ENCODE measurements at places on chromosomes 6 and 20.

DNA sequence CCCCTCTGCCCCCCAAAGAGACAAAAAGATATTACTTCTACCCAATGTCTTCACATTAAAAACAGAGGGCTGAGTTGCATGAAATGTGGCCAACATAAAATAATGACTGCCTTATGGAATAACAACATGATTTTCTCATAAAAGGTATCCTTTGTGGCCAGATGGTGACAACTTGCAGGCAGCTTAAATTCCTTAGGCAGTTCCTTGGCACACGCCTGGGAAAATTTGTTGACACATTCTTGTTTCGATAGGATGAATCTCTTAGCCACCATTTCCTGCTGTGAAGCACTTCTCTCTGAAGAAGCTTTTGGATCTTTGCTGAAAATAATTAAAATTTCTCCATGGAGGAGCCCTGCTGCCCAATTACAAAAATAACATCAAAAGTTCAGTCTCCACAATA is 109.0 kb upstream of the COL21A1 start:
- DNase-seq: no peak

- DNase-seq: no peak
These were observed 43.5 kb upstream of the TIAM2 start for GRCh38 chr6:154951345-154952200.

DNA sequence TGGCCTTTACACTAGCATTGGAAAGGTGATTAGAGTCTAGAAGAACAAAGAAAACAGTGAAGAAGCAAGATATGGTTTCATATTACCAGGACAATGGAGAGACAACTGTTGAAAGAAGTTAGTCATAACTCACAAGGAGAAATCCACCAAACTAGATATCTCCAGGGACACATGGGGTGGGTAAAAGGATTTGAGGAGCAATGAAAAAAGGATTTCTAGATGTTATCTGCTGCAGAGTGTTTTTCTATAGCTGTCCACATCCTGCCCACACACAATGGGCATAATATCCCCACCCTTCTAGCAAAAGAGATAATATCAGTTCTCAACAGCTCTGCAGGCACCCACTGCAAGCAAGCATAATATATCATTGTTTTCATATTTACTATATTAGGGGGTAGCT is 303.1 kb downstream of the HAO1 start:
- no peak for DNase-seq

DNA sequence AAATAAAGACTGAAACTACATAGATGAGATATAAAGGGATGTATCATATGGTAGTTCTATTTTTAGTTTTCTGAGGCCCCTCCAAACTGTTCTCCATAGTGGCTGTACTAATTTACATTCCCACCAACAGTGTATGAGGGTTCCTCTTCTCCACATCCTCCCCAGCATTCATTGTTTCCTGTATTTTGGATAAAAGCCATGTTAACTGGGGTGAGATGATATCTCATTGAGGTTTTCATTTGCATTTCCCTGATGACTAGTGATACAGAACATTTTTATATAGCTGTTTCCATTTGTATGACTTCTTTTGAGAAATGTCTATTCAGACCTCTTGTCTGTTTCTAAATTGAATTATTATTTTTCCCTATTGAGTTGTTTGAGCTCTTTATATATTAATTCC is 229.3 kb downstream of the RFPL4B start:
- no peak for DNase-seq

DNA sequence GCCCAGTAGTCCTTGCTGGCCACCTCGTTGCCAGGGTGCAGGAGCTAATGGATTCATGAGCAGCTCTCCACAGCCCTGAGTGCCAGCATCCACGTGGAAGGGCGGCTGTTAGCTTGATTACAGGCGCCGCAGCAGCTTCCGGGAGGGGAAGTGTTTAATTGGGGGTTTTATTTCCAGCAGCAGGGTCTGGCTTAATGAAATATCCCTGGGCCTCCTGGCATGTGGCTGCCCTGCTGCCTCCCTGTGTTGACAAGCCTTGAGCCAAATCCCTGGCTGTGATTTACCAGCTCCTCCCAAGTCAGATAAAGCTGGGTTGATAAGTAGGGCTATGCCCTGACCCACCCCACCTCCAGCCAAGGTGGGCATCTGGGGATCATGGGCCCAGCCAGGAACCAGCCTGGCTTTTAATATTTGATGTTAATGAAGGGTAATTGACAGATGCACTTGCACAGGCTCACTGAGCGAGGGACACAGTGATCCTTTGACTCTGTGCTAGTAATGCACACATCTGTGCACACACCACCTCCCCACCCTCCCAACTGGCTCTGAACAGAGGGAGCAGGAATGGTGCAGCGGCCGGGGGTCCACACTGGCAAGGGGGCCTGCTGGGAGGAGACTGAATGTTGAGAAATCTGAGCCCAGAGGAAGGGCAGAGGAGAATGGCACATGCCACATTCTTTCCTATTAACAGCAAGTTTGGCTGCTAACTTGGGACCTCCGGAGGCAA is 13.6 kb downstream of the GLP1R start:
- no peak for DNase-seq

DNA sequence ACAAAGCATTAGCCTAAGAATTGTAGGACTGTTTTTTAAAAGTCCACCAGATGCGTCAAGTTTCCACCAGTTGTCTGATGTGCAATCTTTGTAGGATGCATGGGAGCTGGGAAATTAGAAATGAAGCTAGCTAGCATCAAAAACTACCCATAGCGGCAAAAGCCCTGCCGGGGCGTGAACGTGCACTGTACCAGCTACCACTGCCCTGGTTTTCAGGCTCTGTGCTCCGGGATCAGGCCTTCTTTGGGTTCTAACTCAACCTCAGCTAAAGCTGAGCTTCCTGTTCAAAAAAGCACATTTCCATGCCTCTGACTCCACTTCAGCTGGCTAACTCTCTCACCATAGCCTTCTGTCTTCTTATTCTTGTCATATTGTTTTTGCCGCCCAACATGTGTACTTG is 26.9 kb upstream of the FUCA2 start:
- DNase-seq: no peak

- no peak for DNase-seq
These were observed 164.9 kb upstream of the RREB1 start for GRCh38 chr6:6942831-6943230.

DNA sequence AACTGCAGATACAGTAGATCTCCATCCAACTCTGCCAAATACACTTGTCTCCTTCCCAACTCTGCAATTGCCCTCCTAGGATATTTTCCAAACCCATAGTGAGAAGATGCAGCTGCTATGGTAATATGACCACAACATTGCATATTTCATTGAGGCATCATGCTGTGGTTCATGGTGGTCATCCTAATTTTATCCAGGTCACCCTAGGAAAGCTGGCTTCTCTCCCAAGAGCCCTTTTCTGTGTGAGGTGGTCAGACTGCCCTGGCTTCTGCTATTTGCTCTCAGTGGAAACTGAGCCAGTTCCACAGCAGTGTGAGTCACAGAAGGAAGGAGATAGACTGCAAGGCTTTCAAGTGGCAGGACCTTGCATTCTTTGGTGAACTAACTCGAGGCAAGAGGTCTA is 5.5 kb downstream of the OGFRL1 start:
- no peak for DNase-seq

DNA sequence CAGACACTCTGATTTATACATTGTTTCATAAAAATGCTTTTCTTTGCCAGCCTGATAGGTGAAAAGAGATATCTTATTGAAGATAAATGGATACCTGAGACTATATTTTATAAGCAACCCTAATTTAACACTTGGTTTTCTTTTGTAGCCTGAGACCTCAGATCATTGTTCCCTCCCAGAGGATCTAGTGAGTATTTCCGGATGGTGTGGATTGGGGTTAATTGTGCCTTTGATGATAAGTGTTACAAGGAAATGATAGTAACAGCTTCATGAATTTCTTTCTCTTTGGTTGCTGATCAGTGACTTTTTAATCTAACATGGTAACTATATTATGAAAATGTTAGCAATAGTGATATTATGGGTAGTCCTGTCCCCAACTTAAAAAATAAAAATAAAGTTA is 30.4 kb downstream of the KDM1B start:
- DNase-seq: no peak

GRCh38 chr6:132464538-132465256 is 48.2 kb downstream of the STX7 start:
- no peak for DNase-seq

- DNase-seq: no peak
These were observed 14.4 kb downstream of the SNPH start for GRCh38 chr20:1280195-1281102.

DNA sequence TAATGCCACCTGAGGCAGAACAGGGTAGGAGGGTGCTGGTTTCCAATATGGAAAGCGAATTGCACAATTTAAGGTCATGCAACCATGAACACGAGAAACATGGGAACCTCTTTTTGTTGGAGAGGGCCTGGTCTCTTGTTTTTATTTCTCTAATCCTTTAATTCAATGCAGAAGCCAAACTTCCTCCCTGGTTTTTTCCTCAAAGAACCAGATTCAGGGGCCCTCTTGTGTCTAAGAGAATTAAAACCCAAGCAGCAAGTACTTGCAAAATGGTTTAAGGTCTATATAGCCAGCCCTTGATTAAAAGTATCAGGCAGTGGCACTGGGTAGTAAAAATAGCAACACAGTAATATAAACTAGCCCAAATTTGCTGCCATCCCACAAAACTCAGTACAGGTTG is 19.5 kb downstream of the GSTA4 start:
- DNase-seq: no peak

DNA sequence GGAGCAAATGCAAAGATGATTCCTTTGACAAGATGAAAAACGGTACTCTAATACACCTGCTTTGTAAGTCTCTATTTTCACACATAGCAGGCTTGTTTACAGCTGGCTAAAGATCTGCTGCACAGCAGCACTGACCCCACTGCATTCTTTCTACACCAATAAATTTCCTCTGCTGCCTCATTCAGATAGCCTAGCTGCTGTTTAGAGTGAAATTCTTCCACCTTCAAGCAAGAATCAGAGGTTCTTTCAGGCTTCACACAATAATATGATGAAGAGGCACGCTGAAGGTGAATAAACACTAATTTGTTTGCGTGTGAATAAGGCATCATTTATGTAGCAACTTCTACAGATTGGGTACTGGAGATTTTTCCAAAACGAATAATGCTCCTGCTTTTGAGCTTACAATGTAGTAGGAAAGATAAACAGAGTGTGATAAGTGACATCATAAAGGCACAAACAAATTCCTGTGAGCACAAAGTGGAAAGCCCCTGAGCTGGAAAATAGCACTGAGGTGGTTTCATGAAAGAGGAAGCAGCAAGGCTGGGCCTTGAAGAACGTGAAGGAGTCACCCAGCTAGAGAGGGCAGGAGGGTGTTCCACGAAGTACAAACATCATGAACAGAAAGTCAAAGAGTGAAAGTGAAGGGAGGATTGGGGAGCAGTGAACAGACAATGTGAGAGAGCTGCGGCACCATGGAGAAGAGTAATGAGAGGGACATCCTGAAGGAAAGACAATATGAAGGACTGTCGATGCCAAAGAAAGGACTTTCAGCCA is 543.4 kb downstream of the CD83 start:
- no peak for DNase-seq

DNA sequence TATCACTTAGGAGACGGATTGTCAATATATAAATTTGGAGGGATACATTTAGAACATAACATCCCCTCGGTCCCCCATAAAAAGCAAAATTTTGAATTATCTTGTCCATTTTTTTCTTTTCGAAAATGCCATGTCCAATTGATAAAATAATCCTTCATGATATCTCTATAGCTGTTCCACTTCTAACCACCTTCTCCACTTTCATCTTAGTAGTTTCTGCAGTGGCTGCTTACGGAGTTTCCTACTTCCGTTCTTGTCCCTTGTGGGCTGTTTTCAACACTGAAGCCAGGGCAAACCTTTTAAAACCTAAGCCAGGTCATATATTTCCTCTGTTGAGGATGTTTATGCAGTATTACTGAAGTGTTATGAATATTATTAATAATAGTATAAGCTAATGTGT is 37.9 kb downstream of the KCNQ5 start:
- DNase-seq: no peak

GRCh38 chr6:16425881-16426615 is 187.7 kb downstream of the GMPR start:
- no peak for DNase-seq

- no peak for DNase-seq
These were observed 382.5 kb downstream of the TAF4 start for GRCh38 chr20:61682996-61683681.

- DNase-seq: no peak
These were observed 65.6 kb upstream of the KIF13A start for GRCh38 chr6:18053078-18053477.

DNA sequence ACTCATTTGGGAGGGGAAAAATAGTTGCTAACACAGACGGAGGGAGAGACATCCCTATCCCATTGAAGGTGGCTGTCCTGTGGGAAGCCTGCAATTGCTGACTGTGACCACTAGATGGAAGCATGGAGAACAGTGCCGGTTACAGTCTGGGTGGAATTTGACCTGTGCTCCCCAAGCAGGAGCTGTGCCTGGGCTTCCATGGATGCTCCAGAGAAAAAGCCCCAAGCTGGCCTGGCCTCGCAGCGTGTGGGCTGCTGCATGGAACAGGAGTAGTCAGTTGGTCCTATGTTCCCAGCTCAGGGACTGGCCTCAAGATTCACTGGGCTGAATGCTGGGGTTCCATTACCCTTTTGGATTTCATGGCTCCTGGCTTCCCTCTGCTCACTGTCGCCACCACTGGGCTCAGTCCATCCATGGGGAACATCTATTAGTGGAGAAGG is 116.3 kb upstream of the CHD6 start:
- DNase-seq: no peak

GRCh38 chr20:35277127-35277526 is 795 bp downstream of the MMP24OS start:
- DNase-seq: no peak

DNA sequence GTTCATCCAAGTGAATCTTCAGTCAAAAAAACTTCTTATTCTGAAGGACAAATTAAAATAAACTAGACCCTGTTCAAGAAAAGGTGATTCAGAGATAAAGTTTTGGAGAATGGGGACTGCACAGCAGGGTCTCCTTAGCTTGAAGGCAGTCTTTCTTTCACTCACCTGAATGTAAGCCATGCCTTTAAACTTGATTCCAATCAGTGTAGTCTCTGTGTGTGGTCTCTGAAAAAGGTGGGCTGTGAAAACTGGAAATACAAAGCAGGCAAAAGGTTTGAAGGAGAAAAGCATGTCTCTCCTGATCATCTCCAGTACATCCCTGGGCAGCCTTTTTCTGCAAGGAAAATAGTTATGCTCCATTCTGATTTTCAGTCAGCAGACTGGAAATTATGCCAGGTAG is 188.0 kb upstream of the SASH1 start:
- DNase-seq: no peak

GRCh38 chr6:44554861-44555260 is 167.4 kb downstream of the CDC5L start:
- peak; percentile 6 for DNase-seq

DNA sequence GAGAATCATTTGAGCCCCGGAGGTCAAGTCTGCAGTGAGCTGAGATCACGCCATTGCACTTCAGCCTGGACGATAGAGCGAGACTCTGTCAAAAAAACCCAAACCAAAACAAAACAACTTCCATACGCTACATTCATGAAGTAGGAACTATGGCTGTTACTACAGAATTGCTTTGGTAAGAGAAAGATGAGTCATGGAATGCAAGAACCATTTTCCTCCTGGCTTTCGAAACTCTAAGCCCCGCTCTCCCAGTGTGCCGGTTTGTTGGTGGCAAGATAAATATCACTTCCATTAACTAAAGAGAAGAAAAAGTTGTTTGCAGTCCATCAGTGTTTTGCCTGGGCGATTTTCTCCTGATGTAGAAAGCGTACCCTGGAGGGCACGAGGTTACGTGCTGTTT is 61.3 kb downstream of the ZDHHC14 start:
- DNase-seq: no peak

Data from anterior cingulate cortex (tissue), 58 donors.